NCI-H2029 (cell line): ENCODE measurements at places on chromosomes 16 and 17.
A peak's percentile ranks its signal among the peaks of the same experiment; 100 is the strongest.

DNA sequence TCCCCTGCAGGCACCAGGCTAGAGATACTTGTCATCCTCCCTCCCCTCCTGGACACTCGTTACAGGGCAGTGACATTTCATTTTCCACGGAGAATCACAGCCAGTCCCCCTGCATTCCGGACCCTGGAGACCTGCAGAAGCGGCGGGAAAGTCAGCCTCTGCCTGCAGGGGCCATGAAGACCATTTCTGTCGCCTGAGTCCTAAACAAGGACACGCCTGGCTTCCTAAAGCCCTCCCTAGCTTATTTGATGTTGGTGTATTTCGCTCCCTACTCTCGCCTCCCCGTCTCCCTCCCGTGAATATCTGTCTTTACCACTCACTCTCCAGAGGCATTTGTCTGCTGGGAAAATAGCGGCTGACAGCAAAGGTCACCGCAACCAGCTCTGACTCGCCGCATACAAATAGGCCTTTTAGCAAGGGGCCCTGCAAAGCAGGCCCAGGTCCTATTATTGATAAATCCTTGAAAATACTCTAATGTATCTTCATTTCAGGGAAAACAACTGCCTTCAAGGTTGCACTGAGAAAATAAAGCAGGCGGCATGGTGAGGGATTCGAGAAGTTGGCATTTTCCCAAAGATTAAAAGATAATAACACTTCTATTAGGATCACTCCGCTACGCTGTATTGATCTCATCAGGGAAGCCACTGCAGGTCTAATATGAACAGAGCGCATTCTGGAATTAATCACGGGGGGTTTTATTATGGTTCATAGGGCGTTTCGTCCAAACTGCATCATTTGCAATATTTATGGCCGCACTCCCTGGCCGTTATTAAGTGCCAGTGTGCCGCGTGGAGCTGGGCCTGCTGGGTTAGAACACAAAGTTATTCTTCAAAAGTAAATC is 447.1 kb upstream of the CDH5 start:
- no peak for DNase-seq

GRCh38 chr17:59341922-59342321 is 10.5 kb downstream of the YPEL2 start:
- no peak for DNase-seq

- no peak for DNase-seq
Observed at GRCh38 chr16:30839523-30840227, 52.7 kb upstream of the ZNF629 start.

DNA sequence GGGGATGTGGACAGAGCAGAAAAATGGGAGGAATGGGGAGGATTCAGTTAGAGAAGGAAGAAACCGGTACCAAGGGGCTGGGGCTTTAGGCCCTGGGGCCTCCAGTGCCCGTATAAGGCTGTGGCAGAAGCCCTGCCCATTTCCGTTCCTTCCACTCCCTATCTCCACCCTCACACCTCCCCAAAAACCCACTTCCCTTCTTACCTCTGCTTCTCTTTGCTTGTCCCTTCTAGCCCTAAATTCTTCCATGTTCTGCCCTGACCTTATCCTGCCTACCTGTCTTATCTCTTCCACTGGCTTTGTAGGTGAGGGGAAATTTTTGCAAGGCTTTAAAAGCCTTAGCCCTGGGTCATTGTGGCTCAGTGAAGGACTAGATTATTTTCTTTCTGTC is 4.1 kb downstream of the RNF167 start:
- no peak for DNase-seq

- no peak for DNase-seq
Observed at GRCh38 chr17:48631693-48632578, 5.8 kb upstream of the HOXB9 start.

DNA sequence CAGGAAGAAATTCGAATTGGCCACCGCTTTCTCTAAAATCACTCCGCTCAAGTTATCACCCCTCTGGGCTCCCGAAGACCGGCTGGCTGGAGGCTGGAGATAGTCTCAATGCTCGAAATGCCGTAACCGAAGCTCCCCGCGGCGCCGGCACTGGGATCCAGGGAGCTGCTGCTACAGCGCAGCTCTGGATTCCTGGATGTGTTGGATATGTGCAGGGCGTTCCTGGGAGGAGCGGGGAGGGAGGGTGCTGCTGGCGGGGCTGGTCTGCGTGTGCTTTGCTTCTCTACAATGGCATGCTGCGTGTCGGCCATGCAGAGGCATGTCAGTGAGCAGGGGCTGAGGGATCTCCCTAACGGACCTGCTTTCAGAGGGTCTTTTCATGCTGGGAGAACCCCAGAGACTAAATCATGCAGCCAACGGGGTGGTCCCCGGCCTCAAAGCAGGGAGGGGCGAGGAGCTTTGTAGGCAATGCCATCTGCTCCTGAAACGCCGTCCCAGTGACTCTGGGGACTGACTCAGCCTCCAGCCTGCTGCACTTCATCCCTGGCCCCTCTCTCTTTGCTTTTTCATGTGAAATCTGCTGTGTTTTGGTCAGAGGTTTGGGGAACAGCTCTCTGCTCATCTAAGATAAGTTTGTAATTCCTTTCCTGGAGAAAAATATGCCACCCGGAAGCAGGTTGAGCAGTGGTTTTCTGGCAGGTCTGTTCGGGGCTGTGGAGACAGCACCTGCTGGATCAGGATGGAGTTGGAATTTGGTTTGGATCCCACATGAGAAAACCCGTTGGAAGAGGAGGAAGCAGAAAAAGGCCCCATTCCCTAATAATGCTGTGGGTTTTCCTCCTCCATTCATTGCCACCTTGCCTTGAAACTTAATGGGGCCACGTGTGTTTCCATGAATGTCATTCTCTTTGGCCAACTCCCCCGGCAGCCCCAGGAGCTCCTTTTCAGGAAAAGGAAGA is 311.4 kb downstream of the SEC14L1 start:
- DNase-seq: no peak

- DNase-seq: no peak
Observed at GRCh38 chr16:8972843-8973586, 9.3 kb upstream of the USP7 start.

DNA sequence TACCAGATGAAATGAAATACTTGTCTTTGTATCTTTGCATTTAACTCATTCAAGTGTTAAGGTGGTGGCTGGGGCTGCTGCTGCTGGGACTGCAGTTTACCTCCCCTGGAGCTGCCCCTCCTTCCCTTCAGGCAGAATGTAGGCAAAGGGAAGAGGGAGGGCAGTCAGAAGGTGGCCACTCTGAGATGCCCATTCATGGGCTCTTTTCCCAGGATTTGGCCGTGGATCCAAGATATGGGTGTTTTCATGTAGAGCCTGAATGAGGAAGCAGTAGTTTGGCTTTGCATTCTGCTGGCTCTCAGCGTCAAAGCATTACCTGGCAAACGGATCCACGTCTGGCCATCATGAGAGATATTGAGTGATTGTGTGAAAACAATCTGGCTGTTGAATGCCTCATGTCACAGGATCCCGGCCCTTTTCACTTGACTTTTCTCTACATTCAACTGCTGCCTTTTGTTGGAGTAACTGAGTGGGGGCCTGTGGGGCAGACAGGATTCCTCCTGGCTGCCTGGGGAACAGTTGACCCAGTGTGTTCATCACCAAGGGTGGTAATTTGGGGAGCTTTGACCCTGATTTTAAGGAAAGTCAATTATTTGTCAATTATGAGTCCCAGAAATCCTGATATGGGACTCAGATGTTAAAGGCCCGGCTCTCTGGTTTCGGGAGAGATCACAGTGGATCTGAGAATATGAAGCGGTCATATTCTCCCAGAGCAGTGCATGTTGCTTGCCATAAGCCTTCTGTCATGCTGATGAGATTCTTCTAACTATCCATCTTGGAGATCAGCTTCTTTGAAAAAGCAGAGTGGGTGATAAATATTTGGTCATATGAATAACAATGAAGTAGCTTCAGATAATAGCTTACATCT is 236.8 kb downstream of the IRX3 start:
- peak; percentile 6 for DNase-seq

DNA sequence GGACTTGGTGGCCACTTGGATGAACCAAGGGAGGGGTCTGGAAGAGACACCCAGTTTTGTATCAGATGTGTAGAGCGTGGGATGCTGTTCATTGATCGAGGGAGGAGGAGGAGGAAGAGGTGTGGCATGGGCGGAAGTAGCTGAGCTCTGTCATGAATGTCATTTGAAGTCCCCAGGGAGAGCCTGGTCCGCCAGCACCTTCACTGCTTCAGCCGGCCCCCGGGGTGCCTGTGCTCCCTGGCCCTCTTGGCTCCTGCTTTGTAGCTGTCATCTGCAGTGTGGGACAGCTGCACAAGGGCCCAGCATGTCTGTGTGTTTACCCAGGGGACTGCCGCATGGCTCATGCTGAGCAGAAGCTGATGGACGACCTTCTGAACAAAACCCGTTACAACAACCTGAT is 75.4 kb upstream of the RBL2 start:
- no peak for DNase-seq

GRCh38 chr17:77217566-77217965 is 76.8 kb downstream of the SEC14L1 start:
- no peak for DNase-seq

DNA sequence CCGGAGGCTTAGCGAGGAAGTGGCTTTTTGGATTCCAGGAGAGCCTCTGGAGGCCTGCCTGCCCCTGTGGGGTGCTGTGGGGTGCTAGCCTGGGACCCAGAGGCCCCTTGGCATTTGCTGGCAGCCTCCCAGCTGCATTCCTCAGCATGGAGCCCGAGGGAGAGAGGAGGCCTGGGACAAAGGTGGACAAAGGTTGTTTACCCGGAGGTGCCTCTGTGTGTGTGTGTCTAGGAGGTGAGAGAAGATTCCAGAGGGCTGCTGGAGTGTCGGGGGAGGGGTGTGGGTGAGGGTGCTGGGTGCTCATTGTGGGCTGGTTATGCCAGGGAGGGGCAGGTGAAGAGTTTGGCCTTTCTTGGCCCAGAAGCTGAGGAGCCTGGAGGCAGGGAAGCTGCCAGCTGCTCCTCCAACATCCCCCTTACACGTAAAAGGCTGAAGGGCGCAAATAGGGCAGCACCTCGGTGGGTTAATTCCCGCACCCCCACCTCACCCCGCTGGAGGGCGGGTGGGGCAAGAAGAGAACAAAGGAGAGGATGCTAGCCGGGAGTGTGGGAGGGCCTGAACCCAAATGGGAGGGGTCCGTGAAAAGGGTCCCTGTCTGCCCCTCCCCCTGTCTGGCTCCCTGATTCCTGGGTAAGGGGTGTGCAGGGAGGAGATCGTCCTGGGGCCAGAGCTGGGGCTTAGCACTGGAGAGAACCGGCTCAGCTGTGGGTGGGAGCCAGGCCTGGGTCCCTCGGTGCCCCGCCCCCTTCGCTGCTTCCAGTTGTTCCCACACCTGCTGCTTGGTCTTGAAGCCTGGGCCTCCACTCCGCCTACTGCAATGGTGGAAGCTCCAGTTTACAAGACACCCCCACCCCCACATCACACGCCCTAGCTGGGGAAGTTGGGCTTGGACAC is 9.9 kb downstream of the HEXIM2 start:
- no peak for DNase-seq

DNA sequence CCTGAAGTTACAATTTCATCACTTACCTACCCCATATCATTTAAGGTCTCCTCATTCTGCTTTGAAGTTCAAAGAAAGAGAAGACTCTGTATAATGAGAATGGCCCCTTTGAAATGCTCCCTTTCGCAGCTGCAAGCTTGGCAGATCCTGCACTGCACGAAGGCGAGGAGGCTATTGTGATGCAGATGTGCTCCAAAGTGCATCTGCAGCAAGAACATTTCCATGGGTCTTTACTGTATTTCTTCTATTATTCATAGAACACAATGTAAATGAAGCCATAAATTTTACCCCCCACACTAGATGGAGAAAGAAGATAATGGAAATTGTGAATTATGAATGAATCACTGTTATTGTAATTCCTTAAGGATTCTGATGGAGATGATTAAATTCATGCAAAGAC is 178.7 kb downstream of the CHD9NB start:
- DNase-seq: no peak

DNA sequence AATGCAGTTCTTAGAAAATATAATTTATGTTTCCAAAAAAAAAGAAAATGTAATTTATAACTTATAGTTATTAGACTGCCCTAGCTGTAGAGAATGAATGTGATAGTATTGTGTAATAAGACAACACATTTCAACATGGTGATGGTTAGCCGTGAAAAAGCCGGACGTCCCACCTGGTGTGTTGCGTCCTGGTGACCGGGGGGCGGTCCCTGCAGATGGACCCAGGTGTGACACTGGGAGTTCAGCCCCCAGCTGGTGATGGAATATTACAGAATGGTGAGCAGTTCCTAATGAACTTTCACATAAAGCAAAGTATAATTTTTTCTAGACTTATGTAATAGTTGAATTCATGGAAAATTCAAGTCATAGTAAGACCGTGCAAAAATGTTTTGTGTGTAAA is 132.8 kb downstream of the LAT start:
- no peak for DNase-seq

DNA sequence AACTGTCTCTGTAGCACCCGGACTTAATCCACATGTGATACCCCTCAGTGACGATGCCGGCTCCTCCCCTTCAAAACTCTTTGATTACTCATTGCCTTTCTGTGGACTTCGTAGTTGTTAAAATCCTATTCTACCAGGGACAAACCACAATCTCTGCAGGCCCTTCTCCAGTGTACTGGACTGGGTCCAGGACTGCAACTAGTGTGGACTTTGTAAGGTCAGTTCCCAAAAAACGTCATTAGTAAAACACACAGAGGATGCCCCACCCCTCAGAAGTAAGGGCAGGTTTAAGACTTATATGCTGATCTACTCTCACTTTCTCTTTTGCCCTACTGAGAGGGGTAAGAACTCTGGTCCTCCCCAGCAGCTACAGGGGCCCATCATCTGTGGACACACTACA is 10.5 kb upstream of the NUDT7 start:
- no peak for DNase-seq

- no peak for DNase-seq
Observed at GRCh38 chr16:29665294-29666077, 2.4 kb downstream of the SPN start.

GRCh38 chr16:69132424-69133252 is at the start of the genes CHTF8 and UTP4:
TSS of gene CHTF8 (minus strand) at chr16:69132588. CDS start at chr16:69121458, 11,130 bp downstream.
TSS of gene UTP4 (plus strand) at chr16:69132649. CDS start at chr16:69133460, 811 bp downstream.
- peak; percentile 53 for DNase-seq

- no peak for DNase-seq
Observed at GRCh38 chr16:89142474-89143195, 28.9 kb upstream of the CDH15 start.

- no peak for DNase-seq
Observed at GRCh38 chr17:15184872-15185624, 80.1 kb downstream of the PMP22 start.

DNA sequence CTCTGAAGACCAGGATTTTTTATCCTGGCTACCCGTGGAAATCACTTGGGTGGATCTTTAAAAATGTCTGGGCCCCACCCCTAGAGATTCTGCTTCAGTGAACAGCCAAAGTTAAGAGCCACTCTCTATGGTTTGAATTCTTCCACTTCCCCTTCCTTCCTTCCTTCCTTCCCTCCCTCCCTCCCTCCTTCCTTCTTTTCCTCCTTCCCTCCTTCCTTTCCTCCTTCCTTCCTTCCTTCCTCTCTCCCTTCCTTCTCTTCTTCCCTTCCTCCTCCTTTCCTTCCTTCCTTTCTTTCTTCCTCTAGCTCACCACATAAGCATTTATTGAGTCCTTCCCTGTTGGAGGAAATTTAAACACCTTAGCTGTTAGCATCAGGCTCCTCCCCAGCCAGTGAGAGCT is 203.6 kb downstream of the KATNIP start:
- DNase-seq: no peak
